ENCODE measurements at places on chromosomes 2 and 18. TPM values are rescaled to one million over a fixed set of nuclear protein-coding genes. Genes with fewer than 3 reads are reported as not detected.

The GALNT13 gene
- total RNA-seq, result under 0.01 TPM

The TRIM43 gene
- total RNA-seq, result not detected

The SERPINB13 gene
- total RNA-seq, result not detected

The VAMP5 gene
- 17.7 TPM for total RNA-seq

The AQP12B gene
- total RNA-seq, result not detected

The RESP18 gene
- not detected for total RNA-seq

The GKN1 gene
- total RNA-seq, result not detected

The ACKR3 gene
- total RNA-seq, result 21.4 TPM

The PRR30 gene
- total RNA-seq, result not detected

The CYP27C1 gene
- 2.6 TPM for total RNA-seq

The ARHGAP28 gene
- total RNA-seq, result 29.7 TPM

The UGT1A6 gene
- total RNA-seq, result 0.52 TPM

The ROCK2 gene
- total RNA-seq, result 37.1 TPM

The UXS1 gene
- 17.7 TPM for total RNA-seq

The MBD5 gene
- total RNA-seq, result 30.8 TPM

The BOLL gene
- 2.6 TPM for total RNA-seq

The KIF5C gene
- total RNA-seq, result 1.0 TPM

The CD207 gene
- under 0.01 TPM for total RNA-seq

The ABHD1 gene
- not detected for total RNA-seq

The ASB1 gene
- 26.6 TPM for total RNA-seq

The FAM110C gene
- under 0.01 TPM for total RNA-seq

The ZNF236 gene
- 17.2 TPM for total RNA-seq

The DCC gene
- under 0.01 TPM for total RNA-seq

The PDE1A gene
- 9.9 TPM for total RNA-seq

The C2orf72 gene
- 1.0 TPM for total RNA-seq

The ZNF514 gene
- 22.4 TPM for total RNA-seq

The KLHL30 gene
- 18.3 TPM for total RNA-seq

The TRIM54 gene
- total RNA-seq, result 60.0 TPM

The CYS1 gene
- 4.7 TPM for total RNA-seq

The BCL11A gene
- total RNA-seq, result 4.2 TPM

The TFPI gene
- total RNA-seq, result 47.0 TPM

The ASB18 gene
- total RNA-seq, result 3.1 TPM

The SPC25 gene
- total RNA-seq, result 3.7 TPM

The SERPINB4 gene
- not detected for total RNA-seq

The IL1RL2 gene
- total RNA-seq, result not detected

The EFEMP1 gene
- 18.3 TPM for total RNA-seq

The DSG4 gene
- total RNA-seq, result not detected

The TDRD15 gene
- total RNA-seq, result not detected

The CAPN14 gene
- total RNA-seq, result not detected

The ALLC gene
- total RNA-seq, result not detected

The HMSD gene
- not detected for total RNA-seq

The CRYGC gene
- not detected for total RNA-seq

The ASXL3 gene
- 7.3 TPM for total RNA-seq

The LOXL3 gene
- total RNA-seq, result 8.4 TPM

The LYPD6 gene
- 2.1 TPM for total RNA-seq

The EFR3B gene
- total RNA-seq, result 4.7 TPM

The ACP1 gene
- 77.8 TPM for total RNA-seq

The CGREF1 gene
- 2.1 TPM for total RNA-seq

The LOXHD1 gene
- total RNA-seq, result 1.6 TPM

The IL36RN gene
- not detected for total RNA-seq

The SERPINB3 gene
- not detected for total RNA-seq

Data from skeletal muscle tissue (tissue), 5 donors.